ENCODE measurements at places on chromosomes 1 and 21. TPM values are rescaled to one million over a fixed set of nuclear protein-coding genes. Genes with fewer than 3 reads are reported as not detected.

The HRNR gene
- 1.2 TPM for polyA plus RNA-seq

The CFAP141 gene
- not detected for polyA plus RNA-seq

- no peak for DNase-seq
Measured at GRCh38 chr1:87129038-87129437, 199.6 kb upstream of the LMO4 start.

GRCh38 chr1:29682919-29683295 is 446.6 kb downstream of the PTPRU start:
- no peak for DNase-seq

DNA sequence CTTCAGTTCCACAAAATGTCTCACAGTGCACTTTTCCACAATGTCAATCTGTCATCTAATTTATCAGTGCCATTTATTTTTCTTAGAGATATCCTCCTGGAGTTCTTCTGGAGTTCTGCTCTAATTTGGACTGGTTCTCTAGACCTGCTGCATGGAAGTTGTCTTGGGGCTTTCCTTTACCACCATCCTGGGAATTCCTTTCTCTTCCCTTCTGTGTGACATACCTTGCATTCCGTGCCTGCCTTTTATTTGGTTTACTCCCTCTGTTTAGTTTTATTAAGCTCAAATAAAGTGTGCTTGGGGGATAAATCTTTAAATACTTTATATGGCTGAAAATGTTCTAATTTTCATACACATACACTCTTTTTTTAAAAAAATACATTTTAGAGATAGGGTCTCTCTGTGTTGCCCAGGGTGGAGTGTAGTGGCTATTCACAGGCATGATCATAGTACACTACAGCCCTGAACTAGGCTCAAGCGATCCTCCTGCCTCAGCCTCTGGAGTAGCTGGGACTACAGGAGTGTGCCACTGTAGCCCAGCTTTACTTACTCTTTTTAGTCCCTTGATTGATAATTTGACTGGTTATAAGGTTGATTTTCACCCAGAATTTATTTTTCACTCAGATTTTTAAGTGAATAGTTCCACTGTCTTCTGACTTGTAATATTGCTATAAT is 14.4 kb downstream of the MTF2 start:
- DNase-seq: no peak

GRCh38 chr1:91732291-91733107 is 153.5 kb downstream of the TGFBR3 start:
- peak; percentile 67 for DNase-seq

GRCh38 chr1:214473387-214473786 is 78.0 kb downstream of the PTPN14 start:
- DNase-seq: no peak
